Aorta (tissue), 5 donors: ENCODE measurements at places on chromosomes 4 and X.

GRCh38 chrX:38701073-38701472, 100.2 kb upstream of the MID1IP1 start:
- no peak for DNase-seq

DNA sequence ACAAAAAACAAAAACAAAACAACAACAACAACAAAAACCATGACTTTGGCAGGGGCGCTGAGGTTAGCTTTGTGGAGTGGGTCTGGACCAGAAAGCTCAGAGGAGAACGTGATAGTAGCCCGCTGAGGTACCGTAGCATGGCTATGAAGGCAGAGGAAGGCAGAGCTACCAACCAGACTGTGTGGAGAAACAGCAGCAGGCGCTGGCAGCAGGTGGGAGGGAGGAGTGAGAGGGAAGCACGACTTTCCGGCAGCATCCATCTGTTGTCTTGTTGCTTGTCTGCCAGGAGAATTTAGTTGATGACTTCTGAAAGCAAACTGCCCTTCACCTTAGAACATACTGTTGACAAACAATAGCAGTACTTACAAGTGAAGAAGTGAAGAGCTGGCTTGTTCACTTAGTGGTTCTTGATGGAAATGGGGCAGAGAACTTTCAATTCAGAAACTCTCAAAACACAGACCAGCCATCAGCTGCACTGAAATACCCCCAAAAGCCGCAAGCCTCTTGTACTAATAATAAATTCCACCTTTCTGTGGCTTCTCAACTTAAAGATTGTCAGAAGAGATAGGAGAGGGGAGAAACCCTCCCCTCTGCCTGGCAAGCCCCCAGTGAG, 447.2 kb downstream of the SLITRK2 start:
- no peak for DNase-seq

DNA sequence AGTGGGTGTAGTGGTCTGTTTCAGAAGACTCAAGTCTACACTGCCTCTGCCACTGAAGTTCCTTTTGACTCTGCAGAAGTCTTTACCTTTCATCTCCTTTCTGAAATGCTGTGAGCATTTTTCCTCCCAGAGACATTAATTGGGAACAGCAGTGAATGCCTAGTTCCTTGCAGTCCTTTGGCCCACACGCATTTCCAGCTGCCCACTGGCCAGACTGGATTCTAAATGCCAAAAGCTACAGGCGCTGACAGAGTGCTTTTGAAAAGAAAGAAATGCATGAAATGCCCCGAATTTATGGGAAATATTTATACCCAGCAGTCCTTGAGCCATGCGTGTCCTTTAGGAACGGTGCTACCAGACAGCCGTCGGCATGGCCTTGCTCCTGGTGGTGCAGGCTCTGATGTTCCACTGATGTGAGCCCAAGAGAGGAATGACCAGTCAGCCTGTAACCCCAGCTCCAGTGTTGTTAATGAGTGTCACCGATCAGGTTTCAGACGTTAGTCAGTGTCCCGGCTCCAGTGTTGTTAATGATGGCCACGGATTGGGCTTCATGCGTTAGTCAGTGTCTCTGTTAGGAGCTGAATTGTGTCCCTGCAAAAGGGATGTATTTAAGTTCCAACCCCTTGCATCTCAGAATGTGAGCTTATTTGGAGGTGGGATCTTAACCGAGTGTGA, 132.6 kb downstream of the TBL1X start:
- DNase-seq, result no peak

GRCh38 chrX:1584237-1585011, 7.0 kb upstream of the AKAP17A start:
- no peak for DNase-seq

DNA sequence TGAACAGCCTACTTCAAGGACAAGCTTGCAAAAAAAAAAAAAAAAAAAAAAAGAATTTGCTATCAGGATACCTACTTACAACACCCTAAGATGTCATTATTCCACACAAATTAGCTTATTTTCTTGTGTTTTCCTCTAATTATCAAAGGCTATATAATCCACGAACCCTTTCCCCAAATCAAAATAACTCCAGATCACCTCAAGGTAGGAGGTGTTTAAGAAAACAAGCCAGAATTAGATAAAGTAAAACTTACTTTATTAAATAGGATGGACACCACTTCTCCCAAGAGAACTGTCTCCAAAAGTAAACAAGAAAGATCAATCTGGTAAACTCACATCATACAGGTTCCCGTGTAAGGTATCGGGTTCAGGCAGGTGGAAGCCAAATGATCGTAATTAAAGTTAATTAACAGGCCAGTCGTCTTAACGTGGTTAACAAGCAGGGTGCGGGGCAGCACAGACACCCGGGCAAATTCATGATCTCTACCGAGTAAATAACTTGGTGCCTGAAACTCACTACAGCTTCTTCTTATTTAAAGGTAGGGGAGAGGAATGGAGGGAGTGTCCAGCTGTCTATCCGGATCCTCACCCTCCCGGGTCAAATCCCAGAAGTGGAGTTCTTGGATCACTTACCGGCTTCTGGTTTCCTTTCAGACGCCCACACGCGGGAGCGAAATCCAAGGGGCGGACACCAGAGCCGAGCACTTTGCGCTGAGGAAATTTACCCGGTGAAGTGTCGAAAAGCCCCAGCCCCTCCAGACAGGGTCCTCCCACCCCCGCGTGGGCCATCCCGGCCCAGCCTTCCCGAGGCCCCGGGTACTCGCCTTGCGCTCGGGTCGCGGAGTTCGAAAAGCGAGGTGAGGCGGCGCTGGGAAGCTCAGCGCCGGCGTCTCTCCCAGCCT, 708 bp downstream of the ARAP2 start:
- peak; percentile 79 for DNase-seq

- DNase-seq, result no peak
Observed at GRCh38 chr4:9952415-9952950, 68.8 kb downstream of the SLC2A9 start.
